ENCODE measurements at places on chromosomes 6 and 20.

DNA sequence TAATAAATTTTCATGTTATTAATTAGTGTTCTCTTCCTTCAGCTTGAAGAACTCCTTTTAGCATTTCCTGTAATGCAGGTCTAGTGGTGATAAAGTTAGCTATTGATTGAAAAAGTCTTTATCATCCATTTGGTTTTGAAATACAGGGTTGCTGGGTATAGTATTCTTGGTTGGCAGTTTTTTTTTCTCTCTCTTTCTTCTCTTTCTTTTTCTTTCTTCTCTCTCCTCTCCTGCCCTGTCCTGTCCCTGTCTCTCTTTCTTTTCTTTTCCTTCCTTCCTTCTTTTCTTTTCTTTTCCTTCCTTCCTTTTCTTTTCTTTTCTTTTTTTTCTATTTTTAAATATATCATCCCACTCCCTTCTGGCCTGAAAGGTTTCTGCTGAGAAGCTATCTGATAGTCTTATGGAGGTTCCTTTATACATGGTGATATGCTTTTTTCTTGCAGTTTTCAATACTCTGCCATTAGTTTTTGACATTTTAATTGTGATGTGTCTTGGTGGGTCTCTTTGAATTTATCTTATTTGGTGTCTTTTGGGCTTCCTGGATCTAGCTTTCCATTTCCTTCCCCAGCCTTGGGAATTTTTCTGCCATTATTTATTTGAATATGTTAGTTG lies 55.4 kb downstream of the CDC5L start:
- no peak for DNase-seq

GRCh38 chr6:129186988-129187387 lies 304.1 kb downstream of the LAMA2 start:
- DNase-seq, result no peak

DNA sequence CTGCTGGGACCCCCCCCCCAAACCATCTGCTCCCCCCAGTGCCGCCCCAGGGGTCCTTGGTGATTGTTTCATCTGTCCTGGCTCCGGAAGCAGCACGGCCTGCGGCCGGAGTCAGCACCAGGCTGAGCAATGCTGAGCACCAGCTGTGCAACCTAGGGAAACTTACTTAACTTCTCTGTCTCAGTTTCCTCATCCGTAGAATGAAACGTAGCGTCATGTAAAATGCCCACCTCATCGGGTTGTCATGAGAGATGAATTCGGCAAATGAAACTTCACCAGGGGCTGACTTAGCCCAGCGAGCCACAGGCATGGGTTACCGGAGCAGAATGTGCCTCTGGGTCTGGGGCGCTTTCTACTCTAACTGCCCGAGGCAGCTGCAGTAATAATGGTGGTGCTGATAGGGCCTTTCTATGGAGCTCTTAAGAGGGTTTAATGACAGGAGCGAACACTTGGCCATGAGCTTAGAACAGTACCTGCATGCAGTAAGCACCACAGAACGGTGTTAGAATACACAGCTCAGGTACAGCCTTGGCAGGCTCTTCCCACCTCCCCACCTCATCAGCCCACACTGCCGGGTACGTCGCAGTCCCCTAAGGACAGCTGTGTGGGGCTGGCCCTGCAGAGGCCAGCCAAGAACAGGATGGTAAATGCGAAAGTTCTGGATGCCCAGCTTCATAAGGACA lies 1.7 kb downstream of the THBS2 start:
- DNase-seq, result no peak

- no peak for DNase-seq
Observed at GRCh38 chr6:77136086-77136485, 327.2 kb downstream of the HTR1B start.

DNA sequence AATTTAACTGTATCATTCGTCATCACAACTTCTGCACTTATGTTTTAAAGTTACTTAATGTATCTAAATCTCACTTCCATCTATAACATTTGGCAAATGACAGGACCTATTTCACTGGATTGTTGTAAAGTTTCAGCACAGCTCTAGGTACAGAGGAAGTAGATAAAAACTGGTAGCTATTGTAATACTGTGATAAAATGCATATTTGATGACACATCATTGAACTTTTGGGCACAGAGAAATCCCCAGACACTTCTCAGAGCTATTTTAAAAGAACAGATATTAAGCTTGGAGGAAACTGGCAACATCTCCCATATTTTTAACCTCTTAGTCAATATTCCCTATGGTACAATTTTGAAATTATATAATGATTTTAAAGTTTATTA lies 138.7 kb downstream of the RFPL4B start:
- no peak for DNase-seq

GRCh38 chr20:9311132-9311531 lies 203.3 kb upstream of the LAMP5 start:
- DNase-seq, result no peak

GRCh38 chr20:59625214-59625922 lies 21.0 kb downstream of the PHACTR3 start:
- DNase-seq, result no peak

DNA sequence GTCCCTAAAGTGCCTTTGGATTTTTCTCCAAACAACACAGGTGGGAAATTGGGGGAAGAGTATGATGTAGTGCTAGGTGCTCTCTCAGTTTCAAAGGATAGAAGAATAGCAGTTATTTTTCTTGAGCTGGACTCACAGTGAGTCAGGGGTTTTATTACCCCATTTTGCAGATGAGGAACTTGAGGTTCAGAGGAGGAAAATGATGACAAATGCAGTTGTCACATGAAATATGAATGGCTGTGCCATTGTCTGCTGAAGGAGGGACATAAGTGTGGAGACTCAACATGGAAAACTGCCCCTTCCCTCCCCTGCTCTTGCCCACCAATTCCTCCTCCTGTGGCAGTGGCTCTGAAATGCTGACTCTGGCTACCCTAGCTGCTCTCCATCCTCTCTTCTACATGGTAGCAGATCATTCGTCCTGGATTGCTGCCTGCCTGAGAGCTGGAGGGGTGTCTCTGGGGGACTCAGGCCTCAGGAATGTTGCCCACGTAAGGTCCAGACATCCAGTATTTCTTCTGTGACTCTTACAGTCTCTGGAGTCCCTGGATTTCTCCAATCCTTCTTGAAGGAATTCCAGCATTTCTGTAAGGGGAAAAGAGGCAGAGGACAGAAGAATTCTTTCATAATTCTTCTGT lies 37.6 kb upstream of the EPB41L1 start:
- DNase-seq, result no peak

DNA sequence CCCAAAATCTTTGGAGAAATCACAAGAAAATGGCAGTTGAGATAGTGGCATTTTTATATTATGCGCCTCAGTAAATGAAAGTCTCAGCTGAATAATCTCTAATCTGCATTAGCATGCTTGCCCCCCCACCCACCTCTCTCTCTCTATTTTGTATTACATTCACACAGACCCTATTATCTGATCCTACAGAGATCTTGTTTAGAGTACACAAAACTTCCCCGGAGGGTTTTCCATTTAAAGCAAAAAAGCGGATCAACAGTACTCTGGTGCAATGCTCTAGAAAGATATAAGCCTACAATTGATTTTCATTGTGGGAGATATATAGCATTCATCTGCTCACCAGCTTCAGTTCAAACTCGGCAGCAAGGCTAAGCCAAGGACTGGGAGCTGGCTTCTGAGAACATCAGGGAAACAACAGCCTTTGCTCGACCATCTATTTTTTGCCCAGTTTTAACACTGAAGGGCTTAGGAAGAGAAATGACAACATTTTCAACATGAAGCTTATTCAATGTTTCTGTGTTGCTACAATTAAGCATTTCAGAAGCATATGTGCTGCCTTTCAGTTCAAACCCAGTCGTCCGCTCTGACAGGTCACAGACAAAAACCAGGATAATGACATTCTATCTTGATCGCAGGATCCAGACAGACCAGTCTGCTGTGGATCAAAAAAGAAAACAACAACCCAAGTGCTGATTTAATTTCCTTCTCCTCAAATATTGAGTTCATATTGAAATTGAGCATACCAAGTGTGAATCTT lies 137.6 kb upstream of the ATXN1 start:
- no peak for DNase-seq

GRCh38 chr20:11043001-11043400 lies 369.2 kb upstream of the JAG1 start:
- DNase-seq, result no peak

GRCh38 chr6:22424196-22424595 lies 127.4 kb upstream of the PRL start:
- no peak for DNase-seq

DNA sequence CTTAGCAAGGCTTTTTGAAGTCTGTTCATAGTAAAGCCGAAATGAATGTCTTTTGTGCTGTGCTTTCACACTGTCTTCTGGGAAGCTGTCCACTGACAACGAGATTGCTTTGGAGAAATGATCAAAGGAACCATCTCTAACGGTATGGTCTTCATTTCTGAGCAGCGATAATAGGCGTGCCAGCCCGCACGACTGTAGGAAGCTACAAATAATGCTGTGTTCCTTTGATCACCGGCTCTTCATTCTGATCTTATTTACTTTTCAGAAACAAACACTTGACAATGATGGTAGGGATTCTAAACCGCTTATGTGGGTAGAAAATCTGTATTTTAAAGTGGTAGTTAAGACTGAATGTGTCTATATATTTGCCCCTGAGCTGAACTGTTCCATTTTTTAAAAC lies 306.6 kb upstream of the EXOC2 start:
- no peak for DNase-seq

DNA sequence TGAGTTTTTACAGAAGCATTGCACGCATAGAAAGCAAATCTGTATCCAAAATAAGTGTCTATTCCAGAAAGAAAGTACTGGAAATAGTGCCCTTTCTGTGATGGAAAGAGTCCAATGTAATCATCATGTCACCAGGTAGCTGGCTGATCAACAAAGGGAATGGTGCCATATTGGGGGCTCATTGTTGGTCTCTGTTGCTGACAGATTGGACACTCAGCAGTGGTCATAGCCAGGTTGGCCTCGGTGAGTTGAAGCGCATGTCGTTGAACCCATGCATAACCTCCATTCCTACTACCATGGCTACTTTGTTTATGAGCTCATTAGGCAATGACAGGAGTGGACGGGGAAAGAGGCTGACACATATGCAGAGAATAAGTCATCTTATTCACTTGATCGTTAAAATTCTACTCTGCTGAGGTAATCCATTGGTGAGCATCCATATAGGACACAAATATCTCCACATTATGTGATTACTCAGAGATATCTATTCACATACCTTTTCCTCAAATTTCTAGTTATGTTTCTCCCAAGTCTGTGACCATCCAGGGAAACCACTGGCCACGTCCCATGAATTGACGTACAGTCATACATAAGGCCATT lies 560.5 kb downstream of the HAO1 start:
- no peak for DNase-seq

- no peak for DNase-seq
Observed at GRCh38 chr6:132971676-132972075, 157.3 kb downstream of the RPS12 start.

DNA sequence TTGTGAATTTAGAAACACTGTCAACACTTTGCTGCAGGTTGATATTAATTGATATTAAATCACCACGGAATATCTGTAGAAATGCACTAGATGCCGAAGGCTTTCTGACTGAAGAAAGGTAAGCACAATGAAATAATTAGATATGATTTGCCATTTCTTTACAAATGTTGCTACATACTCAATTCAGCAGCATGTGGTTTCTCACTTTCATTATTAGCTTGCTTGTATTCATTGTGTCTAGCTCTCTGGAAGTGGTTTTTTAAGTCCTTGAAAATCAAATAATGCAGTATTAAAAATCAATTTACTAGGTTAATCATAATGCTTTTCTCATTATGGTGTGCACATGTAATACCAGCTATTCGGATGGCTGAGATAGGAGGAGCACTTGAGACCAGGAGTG lies 231.3 kb upstream of the MARCKS start:
- DNase-seq, result no peak

- DNase-seq, result no peak
Observed at GRCh38 chr6:152673236-152673635, 24.5 kb upstream of the MYCT1 start.

DNA sequence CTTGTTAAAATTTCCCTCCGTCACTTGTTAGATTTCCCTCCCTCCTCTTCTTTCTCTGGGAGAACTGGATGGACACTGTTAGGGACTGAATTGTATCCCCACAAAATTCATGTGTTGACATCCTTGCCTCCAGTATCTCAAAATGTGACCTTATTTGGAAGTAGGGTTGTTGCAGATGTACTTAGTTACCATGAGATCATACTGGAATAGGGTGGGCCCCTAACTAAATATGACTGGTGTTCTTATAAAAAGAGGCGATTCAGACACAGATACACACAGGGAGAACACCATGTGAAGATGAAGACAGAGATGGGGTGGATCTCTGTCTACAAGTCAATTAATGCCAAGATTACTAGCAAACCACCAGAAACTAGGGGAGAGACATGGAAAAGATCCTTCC lies 139.5 kb downstream of the ALDH8A1 start:
- no peak for DNase-seq

- DNase-seq, result no peak
Observed at GRCh38 chr6:149364557-149364956, 35.5 kb upstream of the SUMO4 start.

- DNase-seq, result no peak
Observed at GRCh38 chr6:53790886-53791285, 3.9 kb upstream of the LRRC1 start.

- no peak for DNase-seq
Observed at GRCh38 chr6:168985705-168986104, 267.9 kb downstream of the THBS2 start.

GRCh38 chr6:28402197-28402596 lies 2.6 kb upstream of the ZSCAN12 start:
- no peak for DNase-seq

GRCh38 chr6:97292671-97293070 lies 9.7 kb upstream of the MMS22L start:
- no peak for DNase-seq

DNA sequence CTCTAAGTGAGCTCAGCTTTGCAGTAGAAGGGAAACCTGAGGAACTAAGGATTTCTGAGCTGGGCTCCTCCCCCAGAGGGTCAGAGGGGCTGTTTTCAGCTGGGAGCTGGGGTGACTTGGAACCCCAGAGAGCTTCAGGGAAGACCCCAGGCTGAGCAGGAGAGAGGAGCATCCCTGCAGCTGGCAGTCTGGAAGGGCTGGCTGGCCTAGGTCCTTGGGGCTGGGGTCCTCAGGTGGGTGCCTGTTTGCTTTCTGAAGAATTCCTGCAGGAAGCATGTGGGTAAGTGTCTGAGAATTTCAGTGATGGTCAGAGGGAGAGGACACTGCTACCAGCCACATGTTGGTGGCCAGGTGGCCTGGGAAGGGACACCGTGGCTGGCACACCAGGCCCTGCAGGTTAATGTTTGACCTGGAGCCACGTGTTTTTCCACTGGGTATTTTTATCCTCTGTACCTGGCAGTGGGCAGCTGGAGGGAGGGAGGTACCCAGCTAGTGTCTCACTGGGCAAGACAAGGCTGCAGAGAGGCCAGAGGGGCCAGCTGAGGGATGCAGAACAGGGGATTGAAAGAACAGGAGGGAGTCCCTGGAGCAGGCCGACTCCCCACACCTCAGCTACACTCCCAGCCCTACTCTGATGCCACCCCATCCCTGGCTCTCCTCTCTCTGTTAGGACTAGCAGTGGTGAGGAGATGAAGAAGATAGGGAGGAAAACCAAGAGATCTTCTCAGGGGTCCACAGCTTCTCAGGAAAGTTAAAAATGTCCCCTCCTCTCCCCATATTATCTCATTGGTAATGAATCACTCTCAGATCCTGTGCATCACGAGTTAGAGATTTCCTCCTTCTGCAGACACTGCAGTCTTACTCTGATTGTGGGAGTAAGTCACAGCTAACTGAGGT lies 143.6 kb downstream of the VEGFA start:
- no peak for DNase-seq

- no peak for DNase-seq
Observed at GRCh38 chr20:4637081-4637797, 84.5 kb upstream of the PRND start.

- DNase-seq, result no peak
Observed at GRCh38 chr6:116127771-116128493, 2.0 kb upstream of the COL10A1 start.

- no peak for DNase-seq
Observed at GRCh38 chr20:36313926-36314325, 7.8 kb downstream of the DLGAP4 start.
